ENCODE measurements at places on chromosomes 1 and 21.

GRCh38 chr1:110749960-110750359 lies 75.2 kb upstream of the KCNA3 start:
- no peak for DNase-seq

GRCh38 chr1:106225403-106225802 lies 831.1 kb upstream of the PRMT6 start:
- DNase-seq, result no peak

GRCh38 chr1:175090780-175091179 lies 23.1 kb downstream of the TNN start:
- no peak for DNase-seq

DNA sequence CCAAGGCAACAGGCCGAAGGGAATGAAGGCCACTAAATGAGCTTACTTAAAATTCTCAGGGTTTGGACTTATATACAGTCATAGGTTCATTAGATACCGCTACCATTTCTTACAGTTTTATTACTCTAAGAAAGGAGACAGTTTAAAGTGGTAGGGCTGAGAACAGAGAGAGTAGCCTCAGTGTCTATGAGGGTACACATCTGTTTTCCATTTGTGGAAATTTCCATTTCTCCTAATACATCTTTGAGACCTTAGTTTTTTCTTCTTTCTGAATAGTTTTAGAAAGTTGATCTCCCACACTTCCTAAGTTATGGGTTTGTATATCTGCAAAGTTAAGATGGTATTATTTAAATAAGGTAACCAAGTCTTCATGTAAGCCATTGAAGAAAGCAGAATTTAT lies 1279.1 kb downstream of the NCAM2 start:
- DNase-seq, result no peak

DNA sequence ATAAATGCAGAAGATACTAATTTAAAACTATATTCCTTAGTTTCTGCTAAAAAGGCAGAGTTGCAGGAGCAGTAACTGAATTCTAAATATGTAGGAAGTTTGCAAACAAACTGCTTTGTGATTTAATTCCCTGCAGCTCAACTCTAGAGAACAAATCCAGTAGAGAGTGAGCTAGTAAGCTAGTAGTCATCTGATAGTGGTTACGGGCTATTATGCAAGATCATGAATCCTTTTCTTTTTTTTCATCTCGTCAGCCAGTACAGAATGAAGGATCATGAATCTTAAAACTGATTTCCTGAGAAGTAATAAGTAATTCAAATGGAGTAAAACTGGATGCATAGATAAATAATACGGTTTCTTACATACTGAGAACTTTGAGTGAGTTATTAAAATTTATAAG lies 3.3 kb downstream of the DPH5 start:
- DNase-seq, result no peak

GRCh38 chr1:98839840-98840239 lies 164.8 kb downstream of the PLPPR5 start:
- DNase-seq, result peak; percentile 10

DNA sequence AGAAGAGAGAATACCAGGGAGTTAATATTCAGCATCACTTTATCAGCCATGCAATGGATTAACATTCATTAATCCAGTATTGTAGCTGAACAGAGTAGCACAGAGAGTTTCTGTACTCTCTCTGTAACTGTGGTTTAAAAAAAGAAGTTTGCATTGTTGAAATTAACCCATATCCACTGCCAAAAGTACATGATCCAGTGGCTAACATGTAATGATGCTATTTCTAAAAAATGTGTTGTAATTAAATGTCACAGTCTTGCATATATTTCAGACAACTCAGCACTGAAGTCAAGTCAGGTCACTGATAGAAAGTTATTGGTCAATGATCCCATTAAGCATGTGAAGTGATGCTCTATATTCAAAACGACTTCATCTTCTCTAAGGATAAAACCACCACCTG lies 141.3 kb downstream of the NRIP1 start:
- no peak for DNase-seq

- no peak for DNase-seq
Observed at GRCh38 chr21:34201481-34201858, 128.1 kb downstream of the MRPS6 start.

GRCh38 chr1:204414016-204414415 lies 2.4 kb upstream of the PPP1R15B start:
- DNase-seq, result no peak

DNA sequence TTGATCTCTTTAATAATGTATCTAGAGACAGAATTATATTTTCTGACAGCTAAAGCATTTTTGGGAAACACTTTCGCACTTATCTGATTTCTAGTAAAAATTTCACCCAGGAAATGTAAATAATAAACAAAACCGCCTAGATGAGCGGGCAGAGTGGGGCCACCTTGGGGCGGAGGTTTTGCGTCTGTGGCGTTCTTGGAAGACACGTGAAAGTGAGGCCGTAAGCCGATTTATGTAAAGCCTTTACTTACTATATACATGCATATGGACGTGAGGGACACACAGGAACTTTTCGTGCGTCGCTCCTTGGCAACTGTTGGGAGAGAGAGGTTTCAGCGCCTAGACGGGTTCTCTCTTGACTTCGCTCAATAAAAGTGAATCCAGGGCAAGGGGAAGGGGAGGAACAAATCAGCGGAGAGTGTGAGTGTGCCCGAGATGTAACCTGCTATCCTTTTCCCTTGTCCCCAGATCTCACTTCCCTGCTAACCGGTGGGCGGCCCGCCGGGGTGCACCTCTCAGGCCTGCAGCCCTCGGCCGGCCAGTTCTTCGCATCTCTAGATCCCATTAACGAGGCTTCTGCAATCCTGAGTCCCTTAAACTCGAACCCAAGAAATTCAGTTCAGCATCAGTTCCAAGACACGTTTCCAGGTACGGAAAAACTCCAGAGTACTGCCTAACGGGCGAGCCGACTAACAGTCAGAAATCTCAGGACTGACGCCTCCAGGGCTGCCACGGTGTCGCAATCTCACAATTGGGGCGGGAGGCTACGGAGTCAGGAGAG lies 1.7 kb downstream of the HLX start:
- no peak for DNase-seq

DNA sequence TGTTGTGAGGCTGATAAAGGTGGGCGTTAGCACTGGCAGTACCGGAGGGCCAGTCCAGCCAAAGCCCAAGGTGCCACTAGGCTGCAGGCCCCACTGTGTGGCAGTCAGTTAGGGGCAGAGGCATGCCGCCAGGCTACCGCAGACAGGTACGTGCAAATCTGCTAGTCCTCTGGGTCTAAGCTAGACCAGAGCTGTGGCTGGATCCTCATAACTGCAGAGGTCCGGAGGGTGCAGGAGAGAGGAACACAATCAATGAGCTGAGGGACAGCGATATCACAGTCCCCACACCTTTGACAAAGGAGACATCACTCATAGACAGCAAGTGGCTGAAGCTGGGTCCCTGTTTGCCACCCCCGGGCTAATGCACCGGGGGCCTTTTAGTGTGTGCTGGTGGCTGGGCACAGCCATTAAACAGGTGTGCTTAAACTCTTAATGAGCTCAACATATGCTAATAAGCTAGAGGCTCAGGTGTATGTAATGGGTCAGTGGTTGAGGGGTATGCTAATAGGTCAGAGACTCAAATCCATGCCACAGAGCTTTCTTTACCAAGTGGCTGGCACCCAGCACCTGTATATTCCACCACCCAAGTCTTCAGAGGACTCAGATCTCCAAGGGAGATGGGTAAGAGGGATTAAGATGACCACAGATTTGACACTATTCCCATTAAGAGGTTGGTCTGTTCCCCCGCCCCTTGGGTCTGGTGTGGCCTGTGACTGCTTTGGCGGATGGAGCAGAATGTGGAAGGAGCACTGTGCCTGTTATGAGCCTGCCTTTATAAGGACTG lies 82.0 kb downstream of the GLIS1 start:
- no peak for DNase-seq

- DNase-seq, result no peak
Observed at GRCh38 chr1:217139513-217139912, 416.3 kb upstream of the ESRRG start.

- DNase-seq, result no peak
Observed at GRCh38 chr1:8343044-8343443, 25.1 kb downstream of the SLC45A1 start.

DNA sequence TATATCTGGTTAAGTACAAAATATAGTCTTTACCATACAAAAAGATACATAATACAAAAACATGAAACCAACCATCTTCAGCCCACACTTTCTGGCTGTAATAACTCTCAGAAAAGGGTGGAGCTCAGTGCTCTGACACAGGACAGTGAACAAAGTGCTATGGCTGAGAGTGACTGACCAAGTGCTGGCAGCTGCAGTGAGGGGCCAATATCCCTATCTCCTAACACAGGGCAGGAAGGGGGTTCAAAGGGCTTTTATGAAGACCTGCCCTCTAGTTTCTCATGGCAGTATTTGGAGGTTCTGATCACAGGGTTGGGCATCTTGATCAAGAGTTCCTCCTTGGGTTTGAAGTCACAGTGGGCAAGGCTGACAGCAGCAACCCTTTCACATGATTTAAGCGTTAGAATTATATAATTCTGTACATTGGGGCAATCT lies 3.9 kb downstream of the TXNIP start:
- DNase-seq, result no peak

DNA sequence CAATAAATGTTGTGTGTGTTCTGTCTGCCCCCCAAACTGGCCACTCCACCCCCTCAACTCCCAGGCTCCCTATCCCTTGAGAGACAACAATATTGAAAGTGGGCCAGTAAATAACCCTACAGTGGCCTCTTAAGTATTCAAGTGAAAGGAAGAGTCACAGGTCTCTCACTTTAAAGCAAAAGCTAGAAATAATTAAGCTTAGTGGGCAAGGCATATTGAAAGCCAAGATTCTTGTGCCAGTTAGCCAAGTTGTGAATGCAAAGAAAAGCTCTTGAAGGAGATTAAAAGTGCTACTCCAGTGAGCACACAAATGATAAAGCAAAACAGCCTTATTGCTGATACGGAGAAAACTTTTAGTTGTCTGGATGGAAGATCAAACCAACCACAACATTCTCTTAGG lies 158.4 kb downstream of the GABPA start:
- DNase-seq, result no peak

DNA sequence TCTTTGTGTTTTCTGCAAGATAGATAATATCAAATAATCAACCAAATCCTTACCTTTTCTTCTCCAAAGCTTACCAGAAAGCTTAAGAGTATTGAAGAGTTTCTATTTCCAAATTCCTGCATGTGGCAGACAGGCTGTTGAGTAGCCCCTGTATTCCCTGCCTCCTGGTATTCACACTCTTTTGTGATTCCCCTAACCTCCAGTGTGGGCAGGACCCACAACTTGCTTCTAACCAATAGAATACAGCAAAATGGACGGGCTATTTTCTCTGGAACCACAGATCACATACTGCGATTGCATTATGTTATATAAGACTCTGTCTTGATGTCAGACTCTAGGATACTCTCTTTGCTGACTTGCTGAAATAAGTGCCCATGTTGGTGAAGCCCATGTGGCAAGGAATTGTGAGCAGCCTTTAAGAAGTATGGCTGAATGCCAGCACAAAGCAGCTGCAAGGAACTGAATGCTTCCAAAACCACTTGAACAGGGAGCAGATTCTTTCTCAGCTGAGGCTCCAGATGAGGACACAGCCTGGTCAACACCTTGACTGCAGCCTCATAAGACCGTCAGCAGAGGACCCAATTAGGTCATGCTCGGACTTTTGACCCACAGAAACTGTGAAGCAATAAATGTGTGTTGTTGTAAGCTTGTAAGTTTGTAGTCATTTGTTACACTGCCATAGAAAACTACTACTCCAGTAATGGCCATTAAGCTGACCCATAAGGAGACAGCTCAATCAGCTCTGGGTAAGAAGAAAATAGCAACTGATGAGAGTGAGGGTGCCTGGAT lies 47.9 kb upstream of the PLXNA2 start:
- DNase-seq, result no peak

GRCh38 chr1:101995984-101996745 lies 561 bp downstream of the OLFM3 start:
- DNase-seq, result no peak

GRCh38 chr1:246792603-246793002 lies 68.4 kb downstream of the SCCPDH start:
- no peak for DNase-seq

DNA sequence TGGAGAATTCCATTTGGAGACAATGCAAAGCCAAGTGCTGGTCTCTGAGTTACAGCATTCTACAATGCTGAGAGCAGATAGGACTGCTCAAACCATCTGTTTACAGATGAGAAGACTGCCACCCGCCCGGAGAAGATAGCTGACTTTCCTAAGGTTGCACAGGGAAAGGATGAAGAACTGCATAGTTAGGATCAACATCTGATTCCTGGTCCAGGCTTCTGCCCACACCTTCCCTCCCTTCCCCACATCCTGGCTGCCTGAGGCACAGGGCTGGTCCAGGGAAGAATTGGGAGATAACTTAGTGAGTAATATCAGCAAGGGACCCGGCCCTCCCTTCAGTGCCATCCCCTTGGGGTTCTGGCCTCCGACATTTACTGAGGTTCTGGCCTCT lies 2.0 kb downstream of the SERINC2 start:
- no peak for DNase-seq

- DNase-seq, result no peak
Observed at GRCh38 chr1:186063091-186063657, 311.9 kb downstream of the TPR start.

GRCh38 chr1:172135978-172136610 lies 284.4 kb upstream of the C1orf105 start:
- DNase-seq, result no peak

- no peak for DNase-seq
Observed at GRCh38 chr1:92136341-92136740, 56.2 kb downstream of the BTBD8 start.

DNA sequence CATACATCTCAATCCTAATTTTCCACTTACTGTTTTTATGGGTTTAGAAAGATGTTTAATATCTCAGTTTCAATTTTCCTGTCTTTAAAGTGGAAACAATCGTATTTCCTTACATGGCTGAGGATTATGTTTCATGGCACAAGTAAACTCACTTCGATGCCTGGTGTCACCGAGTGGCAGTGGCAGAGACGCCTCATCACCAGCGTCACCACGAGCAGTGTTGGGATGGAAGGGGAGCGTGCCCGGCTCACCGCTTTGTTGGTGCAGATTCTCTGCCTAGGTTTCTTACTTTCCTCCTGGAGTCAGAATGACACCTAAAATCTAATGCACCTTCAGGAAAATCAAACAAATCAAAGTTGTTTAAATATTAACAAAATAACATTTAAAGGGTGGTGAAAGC lies 48.2 kb upstream of the DIP2A start:
- no peak for DNase-seq

GRCh38 chr1:32413507-32414185 lies 19.4 kb upstream of the BSDC1 start:
- DNase-seq, result no peak

- no peak for DNase-seq
Observed at GRCh38 chr1:48040154-48040553, 43.0 kb upstream of the TRABD2B start.

DNA sequence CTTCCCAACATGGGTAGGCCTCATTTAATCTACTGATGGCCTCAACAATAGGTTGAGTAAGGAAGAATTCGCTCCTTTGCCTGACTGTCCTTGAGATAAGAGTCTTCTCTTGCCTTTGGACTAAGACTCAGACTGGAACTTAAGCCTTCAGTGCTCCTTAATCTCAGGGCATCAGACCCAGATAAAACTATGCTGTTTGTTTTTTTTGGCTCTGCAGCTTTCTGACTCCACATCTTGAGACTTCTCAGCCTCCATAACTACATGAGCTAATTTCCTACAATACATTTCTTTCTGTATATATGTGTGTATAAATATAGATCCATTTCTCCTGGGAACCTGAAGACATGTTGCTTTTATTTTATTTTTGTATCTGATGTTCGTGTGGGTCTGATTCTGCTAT lies 1470.7 kb upstream of the PRMT6 start:
- no peak for DNase-seq
